ENCODE measurements at places on chromosomes 11 and 22.
A peak's percentile ranks its signal among the peaks of the same experiment; 100 is the strongest.

DNA sequence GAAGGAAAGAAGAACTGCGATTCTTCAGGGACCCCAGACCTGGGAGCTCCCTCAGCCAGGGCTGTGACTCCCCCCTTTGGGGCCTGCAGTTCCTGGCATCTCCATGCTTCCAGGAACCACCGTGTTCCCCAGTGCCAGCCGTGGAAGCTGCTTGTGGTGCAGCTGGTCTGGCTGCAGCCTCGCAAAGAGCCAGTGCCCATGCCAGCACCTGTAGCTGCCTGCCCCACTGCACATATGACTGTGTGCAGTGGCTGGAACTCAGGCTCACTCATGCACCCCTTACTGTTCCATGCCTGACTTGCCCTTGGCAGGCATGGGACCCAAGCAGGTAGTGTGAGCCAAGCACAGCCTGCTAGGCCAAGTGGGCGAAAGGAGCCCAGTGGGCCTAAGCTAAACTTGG, 401.3 kb downstream of the LRRC4C start:
- DNase-seq = no peak

GRCh38 chr11:126466236-126467045, 111.0 kb downstream of the ST3GAL4 start:
- no peak for DNase-seq

- DNase-seq = peak; percentile 93
Measured at GRCh38 chr11:65586247-65586630, 9.4 kb downstream of the KCNK7 start.

DNA sequence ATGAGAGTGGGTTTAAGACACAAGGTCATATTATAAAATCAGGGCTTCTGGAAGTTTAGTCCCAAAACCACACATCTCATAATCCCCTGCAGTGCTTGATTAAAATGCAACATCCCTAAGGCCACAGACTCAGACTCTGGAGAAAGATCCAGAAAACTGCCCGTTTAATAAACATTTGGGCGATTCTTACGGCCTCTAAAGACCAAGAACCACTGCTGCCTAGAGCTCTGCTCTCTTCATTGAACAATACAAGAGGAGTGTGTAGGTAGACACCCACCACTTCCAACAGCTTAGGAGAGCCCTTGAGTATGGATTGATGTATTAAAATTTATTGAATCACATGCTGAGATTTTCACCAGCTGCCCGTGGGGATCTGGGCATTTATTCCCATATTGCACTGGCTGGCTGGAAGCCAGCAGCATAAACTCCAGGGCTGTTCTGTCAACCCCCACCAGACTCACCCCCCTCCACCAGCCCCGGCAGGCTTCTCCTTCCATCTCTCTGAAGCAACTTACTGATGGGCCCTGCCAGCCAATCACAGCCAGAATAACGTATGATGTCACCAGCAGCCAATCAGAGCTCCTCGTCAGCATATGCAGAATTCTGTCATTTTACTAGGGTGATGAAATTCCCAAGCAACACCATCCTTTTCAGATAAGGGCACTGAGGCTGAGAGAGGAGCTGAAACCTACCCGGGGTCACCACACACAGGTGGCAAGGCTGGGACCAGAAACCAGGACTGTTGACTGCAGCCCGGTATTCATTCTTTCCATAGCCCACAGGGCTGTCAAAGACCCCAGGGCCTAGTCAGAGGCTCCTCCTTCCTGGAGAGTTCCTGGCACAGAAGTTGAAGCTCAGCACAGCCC, 749 bp upstream of the BEST1 start:
- peak; percentile 98 for DNase-seq

DNA sequence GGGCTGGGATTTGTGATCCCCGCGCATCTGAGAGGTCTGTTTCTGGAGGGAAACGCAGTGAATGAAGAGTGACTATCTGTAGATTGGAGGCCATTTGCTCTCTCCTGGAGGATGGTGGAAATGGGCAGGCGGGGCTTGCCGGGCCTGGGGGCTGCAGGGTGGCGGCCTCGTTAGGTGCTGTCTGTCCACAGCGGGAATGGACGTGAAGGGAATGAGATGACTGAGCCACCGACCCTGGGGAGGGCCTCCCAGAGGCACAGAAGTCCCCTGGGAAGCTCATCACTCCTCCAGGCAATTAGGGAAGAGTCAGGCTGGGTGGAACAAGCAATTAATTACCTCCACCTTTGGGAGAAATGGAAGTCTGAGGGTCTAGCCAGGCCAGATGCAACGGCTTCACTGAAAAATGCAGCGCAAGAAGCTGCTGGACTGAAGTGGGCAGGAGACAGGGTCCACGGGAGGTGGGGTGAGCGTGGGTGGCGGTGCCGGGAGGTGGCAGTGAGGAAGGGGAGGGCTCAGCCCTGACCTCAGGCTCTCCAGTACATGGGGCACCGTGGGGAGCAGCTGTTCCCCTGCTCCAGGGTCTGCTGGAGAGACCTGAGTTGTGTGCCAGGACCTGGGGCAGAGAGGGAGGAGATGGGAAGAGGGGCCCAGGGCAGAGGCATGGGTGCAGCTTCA, 524.5 kb downstream of the BRD1 start:
- DNase-seq = no peak

- DNase-seq = peak; percentile 32
Measured at GRCh38 chr22:48265000-48265625, 1502.7 kb downstream of the TBC1D22A start.

DNA sequence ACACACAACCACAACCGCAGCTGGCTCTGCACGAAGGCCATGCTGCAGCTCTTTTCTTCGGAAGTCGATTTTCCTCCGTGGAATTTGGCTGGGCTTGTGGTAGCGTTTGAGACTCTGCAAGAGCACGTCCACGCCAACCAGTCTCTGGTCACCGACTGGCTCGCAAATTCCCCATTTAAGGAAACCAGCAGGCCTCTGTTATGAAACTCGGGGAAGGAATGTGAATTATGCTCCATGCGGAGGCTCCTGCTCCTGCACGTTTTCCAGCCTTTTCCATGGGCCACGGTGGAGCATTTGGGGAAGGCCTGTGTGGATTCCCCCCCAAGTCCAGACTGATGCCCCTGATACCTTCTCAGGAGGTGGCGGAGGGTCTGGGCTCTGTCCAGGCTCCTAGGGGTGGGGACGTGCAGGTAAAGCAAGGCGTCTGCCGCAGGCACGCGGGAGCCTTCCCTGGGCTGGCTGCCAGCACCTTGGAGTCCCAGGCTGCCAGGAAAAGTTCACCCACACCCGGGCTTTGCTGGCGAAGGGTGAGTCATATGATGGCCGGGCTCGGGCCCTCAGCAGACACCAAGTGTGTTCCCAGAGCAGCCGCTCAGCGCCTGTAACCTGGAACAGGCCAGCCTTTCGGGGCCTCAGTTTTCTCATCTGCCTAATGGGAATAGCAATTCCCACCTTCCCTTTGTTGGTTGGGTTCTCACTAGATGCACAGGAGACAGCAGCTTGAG, 41.9 kb downstream of the LRP5 start:
- DNase-seq = peak; percentile 100

DNA sequence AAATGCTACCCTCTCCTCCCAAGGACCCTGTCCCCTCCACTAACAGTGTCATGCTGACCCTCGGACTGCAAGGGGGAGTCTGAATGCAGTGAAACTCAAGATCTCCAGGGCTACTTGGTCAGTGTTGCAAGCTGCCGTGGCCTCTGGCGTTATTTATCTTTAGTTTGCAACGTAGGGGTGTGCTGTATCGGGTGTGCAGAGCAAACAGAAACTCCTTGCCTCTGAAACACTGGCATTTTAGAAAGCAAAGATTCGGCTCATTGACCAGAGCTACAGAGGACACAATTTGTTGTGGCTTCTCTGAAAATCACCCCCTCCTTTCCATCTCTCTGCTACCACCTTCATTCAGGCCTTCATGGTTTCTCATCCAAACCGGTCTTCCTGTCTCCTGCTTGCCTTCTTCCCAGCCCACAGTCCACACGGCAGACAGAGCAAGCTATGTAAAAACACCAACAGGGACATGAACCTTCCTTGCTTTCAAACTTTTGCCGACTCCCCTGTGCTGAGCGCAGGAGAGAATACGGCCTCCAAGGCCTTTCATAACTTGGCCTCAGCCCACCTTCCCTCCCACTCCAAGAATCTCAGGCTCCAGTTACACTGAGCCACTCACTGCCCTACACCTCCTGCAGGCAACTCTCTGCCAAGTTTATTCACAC, 14.9 kb downstream of the FZD4 start:
- DNase-seq = peak; percentile 78

DNA sequence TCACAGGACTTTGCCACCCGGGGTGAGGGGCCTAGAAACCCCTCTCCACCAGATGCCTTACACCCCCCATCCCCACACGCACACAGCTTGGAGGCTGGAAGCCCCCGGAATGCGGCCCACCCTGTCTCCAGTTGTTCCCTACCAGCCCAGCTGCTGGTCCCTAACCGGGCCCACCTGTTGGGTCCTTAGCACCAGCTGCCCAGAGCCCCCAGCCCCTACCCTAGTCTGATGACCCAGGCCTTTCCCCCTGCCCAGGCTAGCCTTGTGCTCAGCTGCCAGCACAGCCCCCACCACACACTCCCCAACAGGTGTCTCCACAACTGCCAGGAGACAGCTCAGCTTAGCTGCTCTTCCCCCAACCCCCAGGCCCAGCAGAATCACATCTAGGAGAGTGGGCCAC, 67.1 kb downstream of the CDKN1C start:
- DNase-seq = no peak

GRCh38 chr22:24696551-24697001, 77.9 kb downstream of the PIWIL3 start:
- DNase-seq = peak; percentile 14

- DNase-seq = no peak
Measured at GRCh38 chr11:120153221-120153620, 15.3 kb upstream of the TRIM29 start.

DNA sequence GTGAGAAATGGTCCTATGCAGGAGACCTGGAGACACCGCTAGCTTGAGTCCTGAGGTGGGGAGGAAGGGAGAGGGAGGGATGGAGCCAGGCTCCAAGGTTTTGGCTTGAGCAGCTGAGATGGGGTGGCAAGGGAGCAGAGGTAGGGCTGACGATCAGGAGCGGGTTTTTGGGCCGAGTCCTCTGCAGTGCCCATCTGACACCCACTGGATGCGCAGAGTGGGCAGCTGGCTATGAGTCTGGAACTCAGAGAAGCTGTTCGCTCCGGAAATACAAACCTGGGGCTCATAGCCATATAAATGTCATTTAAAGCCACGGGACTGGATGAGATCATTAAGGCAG, 453 bp upstream of the MAFF start:
- no peak for DNase-seq

DNA sequence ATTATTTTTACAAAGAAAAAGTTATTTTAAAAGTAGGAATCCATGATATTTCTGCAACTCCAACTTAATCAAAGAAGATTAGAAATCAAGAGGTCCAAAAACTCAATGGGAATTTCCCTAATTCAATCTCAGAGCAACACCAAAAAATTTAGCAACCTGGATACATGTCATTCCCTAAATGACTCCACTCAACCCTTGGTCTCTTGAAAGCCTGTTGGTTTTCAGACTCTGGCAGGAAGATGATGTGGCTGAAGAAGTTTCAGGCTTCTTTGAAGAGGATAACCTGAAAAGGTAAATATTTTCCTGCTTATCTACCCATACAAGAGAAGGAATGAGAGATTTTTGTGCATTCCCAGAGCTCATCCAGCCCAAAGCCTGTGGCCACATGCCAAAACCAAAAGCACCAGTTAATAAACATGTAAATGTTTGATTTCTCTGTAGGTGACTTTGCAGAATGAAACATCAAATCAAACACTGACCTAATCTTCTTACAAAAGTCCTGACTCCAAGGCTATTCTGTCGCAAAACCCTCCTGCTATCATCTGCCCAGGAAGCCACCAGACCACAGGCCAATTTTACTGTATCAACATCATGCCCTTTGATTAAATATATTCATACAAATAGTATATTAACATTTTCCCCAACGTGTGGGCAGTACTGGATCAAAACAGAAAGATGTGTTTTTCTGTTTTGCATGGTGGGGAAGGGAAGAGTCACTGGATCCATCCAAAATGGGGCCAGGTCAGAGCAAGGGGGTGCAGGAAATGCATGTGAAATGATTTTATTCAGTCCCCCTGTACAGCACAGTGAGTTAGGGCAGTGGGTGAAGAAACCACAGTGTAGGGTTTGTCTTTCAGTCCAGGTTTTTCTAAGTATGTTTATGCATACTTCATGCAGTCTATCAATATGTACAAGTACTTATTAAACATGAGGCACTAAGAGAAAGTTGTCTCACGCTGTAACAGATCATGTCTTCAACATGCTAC, 38.8 kb downstream of the SMCO4 start:
- no peak for DNase-seq

- no peak for DNase-seq
Measured at GRCh38 chr11:20021212-20021611, 139.1 kb downstream of the DBX1 start.

DNA sequence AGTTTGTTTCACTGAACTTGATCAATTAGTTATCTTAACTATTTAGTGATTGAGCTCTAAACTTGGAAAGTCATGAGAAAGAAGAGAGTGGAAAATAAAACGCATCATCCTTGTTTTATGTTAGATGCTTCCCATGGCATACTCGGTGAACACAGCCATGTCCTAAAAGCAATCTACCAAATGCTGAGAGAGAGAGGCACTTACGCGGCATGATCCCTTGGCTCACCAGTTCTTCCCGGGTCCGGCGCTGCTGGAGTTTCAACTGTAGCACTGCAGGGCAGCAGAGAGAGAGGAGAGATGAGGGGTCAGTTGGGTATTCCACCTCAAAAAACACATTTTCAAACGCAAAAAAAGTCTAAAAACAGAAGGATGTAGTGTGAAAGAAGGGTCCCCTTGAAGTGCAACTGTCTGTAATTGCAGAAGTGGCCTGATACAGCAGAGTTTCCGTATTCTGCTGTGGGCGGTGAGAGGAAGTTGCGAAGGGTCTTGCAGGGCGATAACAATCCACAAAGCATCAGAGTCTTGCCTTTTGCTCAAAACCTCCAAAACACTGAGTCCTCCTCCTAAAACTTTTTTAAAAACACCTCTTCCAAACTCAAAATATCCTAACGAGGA, 92.7 kb downstream of the SGSM3 start:
- no peak for DNase-seq

DNA sequence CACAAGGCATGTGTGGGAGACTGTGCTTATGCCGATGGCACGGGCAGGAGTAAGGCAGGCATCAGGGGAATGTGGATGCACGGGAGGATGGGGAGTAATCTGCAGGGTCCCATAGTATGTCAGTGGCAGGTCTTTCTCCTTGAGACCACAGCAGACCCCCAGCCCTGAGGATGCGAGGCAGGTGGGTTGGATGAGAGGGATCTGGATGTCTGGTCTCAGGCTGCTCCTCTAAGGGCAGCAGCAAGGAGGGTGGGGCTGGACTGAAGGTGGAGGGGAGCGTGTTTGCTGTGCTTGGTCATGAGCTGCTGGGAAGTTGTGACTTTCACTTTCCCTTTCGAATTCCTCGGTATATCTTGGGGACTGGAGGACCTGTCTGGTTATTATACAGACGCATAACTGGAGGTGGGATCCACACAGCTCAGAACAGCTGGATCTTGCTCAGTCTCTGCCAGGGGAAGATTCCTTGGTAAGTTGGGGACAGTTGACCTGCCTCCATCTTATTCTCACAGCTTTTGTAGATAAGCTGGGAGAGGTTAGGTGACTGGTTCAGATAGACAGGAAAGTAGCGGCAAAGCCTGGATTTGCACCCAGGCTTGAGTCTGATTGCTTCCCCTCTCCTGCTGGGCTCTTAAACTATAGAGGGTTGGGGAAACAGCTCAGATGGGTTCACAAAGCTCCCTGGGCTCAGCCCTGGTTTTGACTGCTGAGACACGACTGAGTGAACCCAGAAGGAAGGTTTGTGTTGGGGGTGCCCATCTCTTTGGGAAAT, at the start of gene APOL1:
TSS of gene APOL1 (plus strand) at position 380 of the 769 bp plus-strand sequence. CDS start 1,823 bp downstream, outside the sequence.
- no peak for DNase-seq

All from osteoblast (primary cell).